ENCODE measurements at places on chromosomes 3 and 15. TPM values are rescaled to one million over a fixed set of nuclear protein-coding genes. Genes with fewer than 3 reads are reported as not detected.

Gene GP9
- total RNA-seq: not detected

GRCh38 chr3:193096076-193096475 is 144.9 kb upstream of the PLAAT1 start:
- no peak for DNase-seq

GRCh38 chr3:170689893-170690660 is 104.2 kb upstream of the SLC7A14 start:
- DNase-seq: peak; percentile 52

DNA sequence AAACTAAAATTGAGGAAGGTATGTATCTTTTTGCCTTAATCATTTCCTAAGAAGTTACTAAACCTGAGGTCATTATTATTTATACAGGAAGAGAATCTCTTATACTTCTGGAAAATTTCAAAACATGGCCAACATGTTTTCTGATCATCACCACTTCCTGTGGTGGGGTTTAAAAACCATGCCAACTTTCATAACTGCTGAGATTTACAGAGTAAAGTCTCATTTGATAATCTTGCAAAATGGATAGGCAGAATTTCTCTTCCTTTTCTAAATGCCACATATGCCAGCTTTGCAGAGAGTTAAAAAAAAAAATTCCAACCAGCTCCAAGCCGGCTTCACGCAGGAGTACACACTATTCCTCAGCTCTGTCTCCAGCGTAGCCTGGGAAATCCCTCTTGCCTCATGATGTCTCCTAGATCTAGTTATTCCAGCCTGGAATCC is 124.3 kb upstream of the SPRED1 start:
- DNase-seq: peak; percentile 16

DNA sequence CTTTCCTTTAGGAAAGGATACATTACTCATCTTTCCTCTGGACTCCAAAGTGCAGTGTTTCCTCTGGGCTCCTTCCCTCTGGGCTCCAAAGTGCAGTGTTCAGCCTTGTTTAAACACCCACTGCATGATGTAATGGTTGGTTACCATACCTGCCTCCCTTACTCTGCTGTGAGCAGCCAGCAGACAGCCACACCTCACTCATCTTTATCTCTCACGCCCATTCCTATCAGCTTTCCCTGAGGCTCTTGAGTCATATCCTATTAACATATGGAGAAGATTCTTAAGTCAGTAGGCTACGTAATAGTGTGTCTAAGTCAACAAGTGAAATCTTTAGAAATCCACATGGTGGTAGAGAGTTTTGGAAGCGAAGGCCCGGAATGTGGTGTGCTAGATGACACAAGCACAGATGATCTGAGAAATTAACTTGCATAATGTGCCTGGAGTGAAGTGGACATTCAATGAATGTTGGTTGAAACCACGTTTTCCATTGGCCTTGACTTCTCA is 97.2 kb upstream of the CTNNB1 start:
- no peak for DNase-seq

DNA sequence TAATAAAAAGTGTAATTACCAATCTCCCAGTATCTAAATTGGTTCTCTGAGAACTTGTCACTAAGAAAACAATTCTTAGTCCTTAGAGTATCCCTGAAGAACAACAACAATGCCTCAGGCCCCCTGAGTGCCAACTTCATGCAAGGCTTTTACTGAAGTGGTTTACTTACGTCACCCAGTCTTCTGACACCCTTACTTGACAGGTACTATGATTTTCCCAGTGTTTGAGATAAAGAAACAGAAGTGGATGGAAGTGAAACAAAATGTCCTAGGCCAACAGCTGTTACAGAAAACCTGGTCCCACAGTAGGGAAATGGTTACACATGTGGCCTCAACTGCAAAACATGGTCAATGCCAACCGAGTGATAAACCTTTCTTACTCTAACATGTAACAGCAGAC is 331.1 kb downstream of the FOXP1 start:
- no peak for DNase-seq

GRCh38 chr3:131356006-131356595 is 25.5 kb upstream of the NUDT16 start:
- DNase-seq: no peak

GRCh38 chr3:187191271-187191670 is 6.0 kb upstream of the RTP1 start:
- DNase-seq: no peak

- DNase-seq: no peak
These were observed 23.1 kb upstream of the MBNL1 start for GRCh38 chr3:152245498-152246170.

- peak; percentile 74 for DNase-seq
These were observed 69.6 kb upstream of the ATP13A3 start for GRCh38 chr3:194556086-194557056.

DNA sequence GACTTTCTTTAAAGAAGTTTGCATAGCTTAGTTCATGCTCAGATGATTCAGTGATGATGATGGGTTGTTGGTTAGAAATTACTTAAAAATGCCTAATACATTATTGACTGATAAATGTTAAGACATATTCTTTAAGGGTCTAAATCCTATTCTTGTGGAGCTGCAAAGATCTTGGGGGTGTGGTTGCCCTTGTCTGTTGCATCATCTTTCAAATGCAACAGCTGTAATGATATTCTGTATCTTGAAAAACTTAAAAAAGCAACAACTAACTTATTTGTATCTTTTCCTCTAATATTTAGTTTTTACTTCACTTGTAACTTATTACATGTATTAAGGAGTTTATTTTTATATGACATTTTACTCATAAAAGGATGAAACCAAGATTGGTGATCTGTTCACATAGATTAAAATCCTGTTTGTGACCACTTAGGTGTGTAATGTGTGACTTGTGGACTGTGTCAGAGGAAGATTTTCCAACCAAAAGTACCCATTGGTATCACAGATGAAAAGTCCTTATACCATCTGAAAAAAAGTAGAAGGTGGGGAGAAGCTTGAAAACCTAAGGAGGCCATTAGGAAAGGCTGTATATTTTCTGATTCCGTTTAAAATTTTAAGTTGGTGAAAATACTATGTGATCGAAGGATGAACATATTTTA is 142.8 kb downstream of the IGF1R start:
- no peak for DNase-seq

GRCh38 chr3:113548501-113548900 is 16.1 kb downstream of the SIDT1 start:
- DNase-seq: no peak

DNA sequence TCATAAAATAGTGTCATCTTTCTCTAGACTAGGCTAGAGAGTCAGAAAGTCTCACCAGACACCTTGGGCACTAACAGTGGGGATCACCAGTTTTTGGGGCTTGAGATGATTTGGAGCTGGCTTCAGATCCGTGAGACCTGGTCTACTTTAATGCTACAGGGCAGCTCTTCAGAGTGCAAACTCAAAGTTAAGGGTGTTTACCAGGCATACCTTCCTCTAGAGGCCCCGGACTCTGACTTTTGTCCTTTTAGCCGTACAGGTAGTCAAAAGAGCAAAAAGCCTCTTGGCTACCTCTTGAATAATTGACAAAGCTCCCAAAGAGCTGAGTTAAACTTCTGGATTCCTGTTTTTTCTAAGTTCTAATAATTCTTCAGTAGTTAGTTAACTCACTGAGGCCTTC is 41.4 kb upstream of the CCR4 start:
- DNase-seq: no peak

- DNase-seq: no peak
These were observed 73.7 kb upstream of the PROK2 start for GRCh38 chr3:71858503-71859122.

DNA sequence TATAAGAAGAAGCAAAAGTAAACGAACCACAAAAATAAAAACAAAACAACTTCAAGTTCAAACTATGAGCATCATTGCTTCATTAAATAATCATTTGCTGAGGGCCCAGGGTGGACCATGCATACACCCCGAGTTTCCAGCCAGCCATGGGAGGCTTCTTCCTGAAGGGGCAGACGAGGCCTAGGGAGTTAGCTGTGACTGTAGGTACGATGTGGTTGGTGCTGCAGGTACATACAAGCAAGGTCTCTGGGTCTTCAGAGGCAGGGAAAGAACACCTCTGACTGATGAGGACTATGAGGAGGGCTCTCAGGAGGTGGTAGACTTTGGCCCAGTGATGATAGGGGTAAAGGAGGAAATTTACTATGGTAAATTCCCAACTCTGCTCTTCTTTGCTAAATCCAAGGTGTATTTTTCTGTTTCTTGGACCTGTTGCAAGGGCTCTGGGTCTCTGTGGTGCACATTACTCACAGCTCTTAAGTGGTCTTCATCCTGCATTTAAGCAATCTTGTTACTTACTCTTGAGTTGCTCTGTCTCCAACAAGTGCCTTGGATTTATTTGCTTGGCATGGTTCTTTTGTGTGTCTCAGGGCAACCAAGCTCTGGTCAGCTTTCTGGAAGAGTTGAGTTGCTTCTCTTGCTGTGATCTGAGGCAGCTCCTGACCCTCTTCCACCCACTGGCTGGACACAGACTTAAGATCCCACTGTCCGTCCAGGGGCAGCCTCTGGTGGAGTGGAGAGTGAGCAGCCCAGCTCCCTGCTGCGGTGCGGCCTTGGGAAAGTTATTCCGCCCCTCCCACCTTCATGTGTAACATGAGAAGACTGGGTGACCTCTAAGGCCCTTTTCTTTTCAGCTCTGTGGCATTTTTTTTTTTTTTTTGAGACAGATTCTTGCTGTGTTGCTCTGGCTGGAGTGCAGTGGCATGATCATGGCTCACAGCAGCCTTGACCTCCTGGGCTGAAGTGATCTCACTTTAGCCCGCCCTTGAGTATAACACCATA is 56.1 kb upstream of the KIF23 start:
- no peak for DNase-seq

DNA sequence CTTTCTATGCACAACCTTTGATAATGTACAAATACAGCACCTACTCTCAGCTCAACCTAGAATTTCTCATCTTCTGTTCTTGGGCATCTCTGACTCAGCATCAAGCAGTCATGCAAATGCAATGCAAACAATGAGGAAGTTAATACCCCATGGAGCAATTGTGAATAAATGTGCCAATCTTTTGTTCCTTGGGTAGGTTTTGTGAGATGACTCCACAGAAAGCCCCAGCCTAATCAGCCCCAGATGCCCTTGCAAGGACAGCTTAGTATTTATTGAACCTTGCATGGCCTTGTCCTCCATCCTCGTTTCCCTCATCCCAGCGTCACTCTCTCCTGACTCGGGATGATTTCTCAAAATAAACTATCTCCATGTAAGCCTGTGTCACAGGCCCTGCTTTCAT is 494.7 kb upstream of the NECTIN3 start:
- peak; percentile 65 for DNase-seq

- no peak for DNase-seq
These were observed 273.7 kb upstream of the UMPS start for GRCh38 chr3:124456506-124456905.

GRCh38 chr3:168796339-168796738 is 700.6 kb upstream of the GOLIM4 start:
- no peak for DNase-seq

DNA sequence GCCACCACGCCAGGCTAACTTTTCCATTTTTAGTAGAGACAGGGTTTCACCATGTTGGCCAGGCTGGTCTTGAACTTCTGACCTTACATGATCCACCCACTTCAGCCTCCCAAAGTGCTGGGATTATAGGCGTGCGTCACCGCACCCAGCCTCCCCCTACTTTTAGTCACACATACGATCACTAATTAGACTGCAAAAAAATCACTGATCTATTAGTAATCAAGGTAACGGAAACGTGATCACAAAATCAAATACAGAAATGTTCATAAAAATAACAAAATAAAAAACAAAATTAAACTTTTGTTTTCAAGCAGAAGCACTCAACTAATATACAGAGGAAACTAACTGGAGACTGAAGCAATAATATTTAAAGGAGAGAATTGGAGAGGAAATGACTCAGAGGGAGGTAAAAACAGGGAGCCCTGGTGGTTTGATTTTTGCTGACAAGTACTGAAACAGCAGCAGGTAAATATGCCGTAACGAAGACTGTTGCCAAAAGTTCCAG is 4.6 kb downstream of the WDR53 start:
- DNase-seq: peak; percentile 64

GRCh38 chr15:53354874-53355273 is 404.6 kb downstream of the WDR72 start:
- no peak for DNase-seq

GRCh38 chr15:74202452-74203401 is at the start of gene STRA6:
STRA6 (minus strand) TSS chr15:74202787; CDS start chr15:74202267, 520 bp downstream.
- DNase-seq: no peak

DNA sequence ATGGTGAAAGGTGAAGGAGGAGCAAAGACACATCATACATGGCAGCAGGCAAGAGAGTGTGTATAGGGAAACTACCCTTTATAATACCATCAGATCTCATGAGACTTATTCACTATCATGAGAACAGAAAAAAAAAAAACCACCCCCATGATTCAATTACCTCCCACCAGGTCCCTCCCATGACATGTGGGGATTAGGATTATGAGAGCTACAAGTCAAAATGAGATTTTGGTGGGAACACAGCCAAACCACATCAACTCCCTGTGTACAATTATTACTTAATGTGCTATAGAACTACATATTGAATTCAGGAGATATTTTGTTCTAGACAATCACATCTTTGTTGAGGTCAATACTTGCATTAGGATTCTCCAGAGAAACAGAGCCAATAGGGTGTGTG is 313.4 kb downstream of the CNTN6 start:
- DNase-seq: no peak

- peak; percentile 85 for DNase-seq
These were observed 40.9 kb downstream of the UACA start for GRCh38 chr15:70722266-70723121.
